ENCODE measurements at places on chromosomes 6 and 20.
A peak's percentile ranks its signal among the peaks of the same experiment; 100 is the strongest.

DNA sequence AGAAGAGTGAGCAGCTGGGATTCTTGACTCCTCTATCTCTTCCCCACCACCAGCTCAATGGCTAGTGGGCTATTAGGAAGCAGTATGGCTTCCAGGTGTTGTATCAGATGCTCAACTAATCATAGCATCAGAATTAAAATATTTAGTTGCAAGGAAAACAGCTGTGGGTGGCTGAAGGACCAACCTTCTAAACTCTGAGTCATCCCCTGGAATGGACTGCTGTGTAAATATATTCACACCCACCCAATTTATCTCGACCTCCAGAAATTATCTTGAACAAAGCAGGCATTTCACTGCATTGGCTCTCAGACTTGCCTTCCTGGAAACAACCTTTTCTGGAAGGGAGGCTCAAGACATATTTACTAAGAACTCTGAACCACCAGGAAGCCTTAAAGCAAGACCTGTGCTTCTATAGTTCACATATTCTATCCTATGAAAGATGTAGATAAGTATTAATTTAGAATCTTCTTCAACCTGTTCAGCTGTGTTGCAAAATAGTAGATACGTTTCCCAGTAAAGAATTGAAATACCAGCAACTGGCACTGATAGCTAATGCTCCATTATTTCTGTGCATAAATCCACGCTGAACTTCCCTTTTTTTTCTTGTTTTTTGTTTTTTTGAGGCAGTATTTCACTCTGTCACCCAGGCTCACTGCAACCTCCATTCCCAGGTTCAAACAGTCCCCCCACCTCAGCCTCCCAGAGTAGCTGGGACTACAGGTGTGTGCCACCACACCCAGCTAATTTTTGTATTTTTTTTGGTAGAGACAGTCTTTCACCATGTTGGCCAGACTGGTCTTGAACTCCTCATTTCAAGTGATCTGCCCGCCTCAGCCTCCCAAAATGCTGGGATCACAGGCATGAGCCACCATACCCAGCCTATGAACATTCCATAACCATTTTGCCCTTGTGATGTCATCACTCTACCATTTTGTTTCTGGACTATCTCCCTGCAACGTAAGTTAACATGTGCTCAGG is 56.9 kb upstream of the CD2AP start:
- no peak for DNase-seq

DNA sequence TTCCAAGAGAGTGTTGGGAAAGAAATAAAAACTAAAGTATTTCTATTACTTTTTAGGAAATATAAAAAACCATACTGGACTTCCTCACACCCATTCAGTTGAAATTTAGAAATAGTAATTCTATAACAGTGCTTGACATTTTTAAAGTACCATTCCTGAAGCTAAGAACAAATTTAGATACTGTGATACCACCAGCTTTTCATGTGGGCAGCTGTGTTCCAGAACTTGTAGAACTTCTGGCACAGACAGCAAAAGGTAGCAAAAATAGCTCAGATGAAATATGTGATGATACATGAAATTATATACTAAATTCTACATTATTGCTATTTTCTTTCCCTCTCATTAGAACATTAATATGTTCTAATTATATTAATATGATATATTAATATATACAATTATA is 346.5 kb downstream of the SYNE1 start:
- DNase-seq = no peak

DNA sequence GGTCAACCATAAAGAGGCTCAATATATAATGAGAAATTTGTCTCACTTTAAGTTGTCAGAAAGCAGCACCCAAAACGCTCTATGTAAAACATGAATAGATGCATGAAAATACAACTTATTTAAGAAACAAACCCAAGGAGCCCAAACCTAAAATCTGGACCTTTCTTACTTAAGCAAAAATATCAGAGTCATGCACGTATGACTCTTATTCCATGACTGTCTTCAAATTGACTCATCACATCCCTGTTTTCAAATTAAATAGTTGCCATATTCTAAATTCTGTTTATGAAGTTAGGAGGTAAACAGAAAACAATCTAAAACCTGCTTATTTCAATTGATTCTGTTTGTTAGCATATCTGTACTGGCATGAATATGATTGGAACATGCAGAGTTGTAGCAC is 42.1 kb downstream of the ANKRD6 start:
- DNase-seq = no peak

- no peak for DNase-seq
These were observed 255.9 kb downstream of the SYNE1 start for GRCh38 chr6:152380993-152381898.

GRCh38 chr6:89117211-89118108 is at the start of gene SRSF12:
Gene SRSF12 (minus strand): TSS chr6:89118071. CDS start chr6:89117887, 184 bp downstream.
- peak; percentile 9 for DNase-seq

DNA sequence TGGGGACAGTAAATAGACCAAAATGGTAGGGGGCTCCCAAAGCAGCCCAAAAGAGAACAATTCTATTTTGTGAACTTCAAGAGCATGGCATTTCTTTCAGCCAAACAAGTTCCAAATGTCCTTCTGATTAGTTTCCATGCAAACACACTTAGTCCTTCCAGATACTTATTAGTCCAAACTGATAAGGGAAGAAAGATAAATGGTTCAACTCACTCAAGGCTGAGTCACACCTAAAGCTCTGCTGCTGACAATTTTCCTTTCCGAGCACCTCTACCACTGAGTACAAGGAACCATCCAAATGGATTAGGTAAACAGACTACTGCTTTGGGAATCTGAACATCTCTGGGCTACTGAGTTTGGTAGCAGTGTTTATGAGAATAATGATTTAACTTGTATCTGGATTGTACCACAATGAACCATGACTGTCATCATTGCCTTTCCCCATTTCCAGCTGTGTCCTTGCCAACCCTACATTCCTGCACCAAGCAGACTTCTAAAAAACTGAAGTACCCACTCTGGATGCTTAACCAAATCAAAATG is 71.2 kb downstream of the TNFRSF21 start:
- DNase-seq = no peak
